ENCODE measurements at places on chromosomes 6 and 20. TPM values are rescaled to one million over a fixed set of nuclear protein-coding genes. Genes with fewer than 3 reads are reported as not detected.

GRCh38 chr6:17907406-17908229 lies 79.8 kb downstream of the KIF13A start:
- peak; percentile 52 for DNase-seq

CST7 gene
- total RNA-seq, result not detected

GRCh38 chr20:49790077-49790798 lies 22.4 kb upstream of the SLC9A8 start:
- peak; percentile 49 for DNase-seq

DNA sequence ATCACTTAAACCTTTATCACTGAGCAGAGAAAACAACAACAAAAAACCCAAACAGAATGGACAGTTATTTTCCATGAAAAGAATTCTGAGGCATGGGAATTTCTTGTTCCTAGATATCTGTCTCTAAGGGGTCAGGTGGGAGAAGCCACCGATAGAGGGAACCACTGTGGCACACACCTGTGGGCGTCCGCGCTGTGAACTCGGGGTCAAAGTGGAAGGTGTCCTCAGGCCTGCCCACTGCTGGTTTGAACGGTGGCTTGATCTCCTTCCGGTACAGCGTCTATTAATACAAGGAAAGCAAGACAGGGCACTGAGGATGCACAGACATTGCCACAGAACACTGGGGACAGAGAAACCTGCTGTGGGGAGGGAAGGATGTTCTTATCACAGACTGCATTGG lies 76.5 kb upstream of the MPC1 start:
- no peak for DNase-seq

PKIB gene
- total RNA-seq, result 2.2 TPM

RWDD2A gene
- 6.9 TPM for total RNA-seq

KHDRBS2 gene
- total RNA-seq, result not detected

GRCh38 chr6:31497531-31498476 lies at the start of gene MICB:
Gene MICB, plus strand, starts transcription at chr6:31498145. Its CDS starts 49 bp downstream, at chr6:31498194.
- DNase-seq, result peak; percentile 82

GCM1 gene
- total RNA-seq, result 0.18 TPM

BPI gene
- total RNA-seq, result not detected

GRCh38 chr6:137497721-137498463 lies 3.7 kb upstream of the OLIG3 start:
- no peak for DNase-seq

SDHAF4 gene
- 7.1 TPM for total RNA-seq

DNA sequence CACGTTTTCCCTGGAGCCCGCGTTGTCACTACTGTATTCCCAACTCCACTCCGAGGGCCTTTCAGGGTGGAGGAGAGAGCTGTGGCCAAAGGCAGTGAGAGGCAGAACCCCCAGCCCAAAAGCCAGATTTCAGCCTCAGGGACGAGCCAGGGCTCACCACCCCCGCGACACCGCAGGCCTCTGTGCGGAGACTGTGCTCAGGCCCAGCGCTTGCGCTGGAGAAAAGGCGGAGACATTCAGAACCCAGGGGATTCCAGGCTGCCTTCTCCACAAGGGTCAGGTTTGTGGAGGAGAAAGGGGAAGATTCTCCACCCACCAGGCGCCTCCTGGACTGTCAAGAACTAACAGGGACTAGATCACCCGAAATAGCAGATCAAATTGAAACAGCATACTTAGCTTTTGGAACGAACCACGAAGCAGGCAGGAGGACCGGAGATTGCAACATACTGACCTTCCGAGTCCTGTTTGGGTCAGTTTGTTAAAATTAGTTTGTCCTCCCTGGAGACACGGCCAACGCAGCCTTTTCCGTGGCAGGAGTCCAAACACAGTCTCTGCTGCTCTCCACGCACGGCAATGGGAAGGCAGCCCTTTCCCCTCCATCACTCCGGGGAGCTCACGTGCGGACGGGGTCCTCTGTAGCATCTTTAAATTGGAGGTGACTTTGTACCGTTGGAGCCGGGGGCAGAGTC lies 14.4 kb downstream of the DLL1 start:
- no peak for DNase-seq

DNA sequence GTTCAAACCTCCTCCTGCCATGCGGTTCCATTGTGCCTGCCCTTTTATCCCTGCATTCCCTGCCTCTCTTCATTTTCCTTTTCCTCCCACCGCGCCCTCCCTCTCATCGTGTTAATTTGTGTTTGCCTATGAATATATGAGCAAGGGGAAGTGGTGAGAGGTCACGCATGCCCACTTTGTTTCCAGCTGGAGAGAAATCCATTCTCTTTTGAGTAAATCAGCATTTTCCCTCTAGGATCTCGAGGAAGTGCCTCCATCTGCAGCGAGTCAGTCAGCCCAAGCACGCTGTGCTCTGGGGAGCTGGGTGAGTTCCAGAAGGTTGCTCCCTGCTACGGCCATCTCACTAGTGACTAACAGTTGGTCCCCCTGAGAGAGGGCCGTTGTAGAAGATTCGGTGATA lies 42.9 kb downstream of the CDH26 start:
- DNase-seq, result no peak

GRCh38 chr20:39049148-39049547 lies 87.0 kb downstream of the DHX35 start:
- DNase-seq, result no peak

DNA sequence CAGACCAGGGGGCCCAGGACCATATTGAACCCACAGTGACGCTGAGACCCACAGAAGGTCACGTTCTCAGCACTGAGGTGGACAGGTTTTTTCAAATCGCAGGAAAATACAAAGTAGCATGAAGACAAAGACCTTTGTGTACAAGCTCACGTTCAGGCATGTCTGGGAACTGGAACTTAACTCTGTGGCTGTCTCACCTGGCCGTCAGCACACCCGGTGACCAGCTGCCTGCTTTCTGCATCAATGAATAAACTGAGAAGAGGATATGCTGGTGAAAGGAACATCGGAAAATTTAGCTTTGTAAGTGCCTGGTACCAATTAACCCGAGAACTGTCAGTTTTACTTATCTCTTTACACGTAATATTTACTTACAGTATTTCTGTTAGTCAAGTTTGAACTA lies 36.5 kb downstream of the WDR27 start:
- DNase-seq, result no peak

DNA sequence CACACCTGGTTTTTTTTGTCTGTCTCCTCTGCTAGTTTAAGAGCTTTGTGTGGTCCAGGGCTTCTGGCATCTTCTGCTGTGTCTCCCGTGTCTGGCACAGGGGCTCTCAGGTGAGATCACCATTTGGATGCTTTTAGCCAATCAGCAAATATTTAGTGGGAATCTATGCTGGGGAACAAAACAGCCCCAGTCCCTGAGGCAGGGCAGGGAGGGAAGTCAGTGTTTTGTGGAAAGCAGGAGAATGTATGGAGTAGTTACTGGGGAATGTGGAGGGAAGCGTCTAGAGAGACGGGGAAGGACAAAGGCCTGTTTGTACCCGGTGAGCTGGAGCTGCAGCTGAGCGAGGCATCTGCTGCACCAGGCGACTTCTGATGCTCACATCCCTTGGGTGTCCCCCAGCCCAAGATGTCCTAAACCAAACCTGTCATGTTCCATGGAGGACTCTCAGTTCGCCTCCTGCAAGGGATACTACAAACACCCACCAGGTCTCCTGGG lies 49.3 kb upstream of the NNAT start:
- no peak for DNase-seq

LPA gene
- total RNA-seq, result not detected

BPIFB4 gene
- not detected for total RNA-seq

Measured in HepG2 (cell line).